ENCODE measurements at places on chromosomes 5 and 9.

DNA sequence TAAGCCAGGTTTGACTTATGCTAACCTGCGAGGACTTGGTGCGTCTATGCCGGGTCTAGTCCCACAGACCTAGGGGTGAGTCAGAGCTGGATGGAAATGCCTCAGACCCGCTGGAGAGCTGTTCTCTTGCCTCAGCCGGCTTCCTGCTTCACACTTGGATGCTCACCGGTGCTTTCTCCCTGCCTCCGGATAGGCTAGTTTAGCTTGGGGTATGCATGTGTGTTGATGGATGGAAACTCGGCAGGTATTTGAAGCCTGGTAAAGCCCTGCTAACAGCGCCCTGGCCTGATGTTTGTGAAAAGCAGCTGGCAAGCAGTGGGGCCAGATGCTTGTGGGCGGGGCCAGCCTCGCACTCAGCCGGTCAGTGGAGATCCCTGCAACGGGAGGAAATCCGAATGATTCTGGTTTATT lies 29.3 kb downstream of the PRRC2B start:
- H3K4me3 ChIP-seq = no peak overlapping the region
- no peak overlapping the region for H3K27ac ChIP-seq
- DNase-seq = no peak
- peaks cover 74% of the 10 kb centered on the region for H3K4me1 ChIP-seq

GRCh38 chr5:14208071-14209021 lies 65.2 kb downstream of the TRIO start:
- H3K27me3 ChIP-seq = peaks cover 16% of the 10 kb centered on the region
- H3K36me3 ChIP-seq = no peaks in the 10 kb centered on the region
- DNase-seq = no peak
- H3K4me1 ChIP-seq = peaks cover 29% of the 10 kb centered on the region
- peak overlapping the region; percentile 79 for H3K27ac ChIP-seq

DNA sequence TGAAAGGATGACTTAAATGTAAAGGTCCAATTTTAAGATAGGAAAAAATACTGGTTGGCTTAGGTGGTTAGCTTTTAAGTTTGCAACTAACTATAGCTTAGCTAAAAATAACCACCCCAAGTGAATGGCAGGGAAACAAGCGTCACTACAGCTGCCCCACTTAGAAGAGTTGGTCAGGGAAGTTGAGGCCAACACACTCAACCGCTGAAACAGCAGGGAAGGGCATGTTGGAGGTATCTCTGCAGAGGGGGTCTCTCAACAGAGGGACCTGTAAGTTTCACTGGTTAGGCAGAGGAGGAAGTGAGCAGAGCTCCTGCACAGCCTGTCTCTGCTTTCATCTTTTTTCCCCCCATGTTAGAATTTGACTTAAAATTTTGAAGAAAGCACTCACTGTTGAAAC lies 75.3 kb downstream of the LHFPL2 start:
- no peaks in the 10 kb centered on the region for H3K4me1 ChIP-seq
- no peaks in the 10 kb centered on the region for H3K36me3 ChIP-seq
- H3K4me3 ChIP-seq = no peak overlapping the region
- no peak for DNase-seq
- H3K27me3 ChIP-seq = peaks cover 8% of the 10 kb centered on the region

GRCh38 chr5:133902511-133903118 lies 65.8 kb downstream of the C5orf15 start:
- H3K27ac ChIP-seq = no peak overlapping the region
- no peak overlapping the region for H3K4me3 ChIP-seq
- no peak for DNase-seq
- H3K27me3 ChIP-seq = no peaks in the 10 kb centered on the region
- H3K36me3 ChIP-seq = peaks cover 2% of the 10 kb centered on the region
- no peaks in the 10 kb centered on the region for H3K4me1 ChIP-seq

DNA sequence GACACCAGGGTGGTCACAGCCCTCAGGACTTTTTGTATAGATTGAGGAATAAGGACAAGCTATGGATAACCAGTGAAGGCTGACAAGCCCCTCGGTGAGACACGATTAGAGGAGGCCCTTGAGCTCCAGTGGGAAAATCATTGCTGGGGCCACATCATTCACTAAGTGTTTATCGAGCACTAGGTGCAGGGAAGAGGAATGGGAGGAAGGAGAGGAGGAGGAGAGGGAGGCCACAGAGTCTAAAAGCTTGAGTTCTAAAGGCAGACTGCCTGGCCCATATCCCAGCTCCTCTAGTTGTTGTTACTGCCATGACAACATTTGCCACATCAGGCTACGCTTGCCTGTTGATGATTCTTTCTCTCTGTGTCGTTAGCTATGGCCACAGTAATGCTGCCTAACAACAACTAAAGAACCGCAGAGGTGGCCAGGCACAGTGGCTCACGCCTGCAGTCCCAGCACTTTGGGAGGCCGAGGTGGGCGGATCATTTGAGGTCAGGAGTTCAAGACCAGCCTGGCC lies 37.6 kb downstream of the NKX2-5 start:
- no peaks in the 10 kb centered on the region for H3K36me3 ChIP-seq
- H3K4me1 ChIP-seq = no peaks in the 10 kb centered on the region
- H3K27ac ChIP-seq = no peak overlapping the region
- H3K27me3 ChIP-seq = peaks cover 45% of the 10 kb centered on the region

DNA sequence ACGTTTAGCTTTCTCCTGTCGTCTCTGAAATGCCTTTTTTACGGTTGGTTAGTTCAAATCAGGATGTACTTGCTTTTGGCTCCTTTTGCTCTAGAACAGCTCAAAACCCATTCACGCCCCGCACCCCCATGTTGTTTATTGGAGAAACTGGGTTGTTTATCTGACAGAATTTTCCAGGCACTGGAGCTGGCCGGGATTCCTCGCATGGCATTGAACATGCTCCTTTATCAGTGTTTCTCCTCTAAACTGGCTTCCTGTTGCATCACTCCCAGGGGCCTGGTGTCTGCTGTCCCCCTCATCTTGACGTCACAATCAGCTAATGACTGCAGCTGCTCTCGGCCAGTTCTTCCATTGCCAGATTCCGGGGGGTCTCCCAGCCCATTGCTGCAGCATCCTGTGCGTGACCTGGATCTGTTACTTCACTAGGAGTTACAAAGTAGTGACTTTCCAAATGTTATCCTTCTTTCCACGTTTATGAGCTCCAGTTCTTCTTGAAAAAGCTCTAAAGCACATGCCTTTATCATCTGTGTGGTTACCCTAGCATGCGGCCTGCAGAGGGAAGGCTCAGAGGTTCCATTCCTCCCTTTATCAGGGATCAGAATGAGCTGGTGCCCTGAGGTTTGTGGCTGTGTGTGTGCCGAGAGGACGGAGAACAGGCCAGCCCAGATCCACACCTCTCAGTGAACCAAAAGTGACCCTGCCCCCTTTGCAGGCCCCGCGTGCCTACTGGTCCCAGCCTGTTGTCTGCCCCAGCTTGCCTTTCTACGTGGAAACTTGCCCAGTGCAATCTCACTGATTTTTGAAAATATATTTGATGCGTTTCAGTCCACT lies 27.5 kb downstream of the FAM163B start:
- H3K4me3 ChIP-seq = no peak overlapping the region
- H3K27ac ChIP-seq = no peak overlapping the region
- H3K4me1 ChIP-seq = peaks cover 3% of the 10 kb centered on the region
- no peak for DNase-seq
- peaks cover 87% of the 10 kb centered on the region for H3K27me3 ChIP-seq
